Calu3 (cell line): ENCODE measurements at places on chromosomes 11 and 22.
A peak's percentile ranks its signal among the peaks of the same experiment; 100 is the strongest.

GRCh38 chr11:14742849-14743559 lies 99.4 kb downstream of the PDE3B start:
- H3K4me1 ChIP-seq: peaks cover 16% of the 10 kb centered on the region
- no peak for DNase-seq
- no peak overlapping the region for H3K27ac ChIP-seq
- no peaks in the 10 kb centered on the region for H3K27me3 ChIP-seq
- H3K36me3 ChIP-seq: no peaks in the 10 kb centered on the region

- H3K4me1 ChIP-seq: peaks cover 40% of the 10 kb centered on the region
- peaks cover 99% of the 10 kb centered on the region for H3K36me3 ChIP-seq
- DNase-seq: peak; percentile 84
- H3K27me3 ChIP-seq: no peaks in the 10 kb centered on the region
- H3K4me3 ChIP-seq: peak overlapping the region; percentile 83
Measured at GRCh38 chr22:46078241-46079092, 71.9 kb upstream of the PPARA start.

- peaks cover 28% of the 10 kb centered on the region for H3K4me1 ChIP-seq
- no peak for DNase-seq
- H3K27ac ChIP-seq: no peak overlapping the region
- H3K27me3 ChIP-seq: peaks cover 77% of the 10 kb centered on the region
- H3K36me3 ChIP-seq: no peaks in the 10 kb centered on the region
Measured at GRCh38 chr11:57646194-57646798, 3.4 kb downstream of the YPEL4 start.

GRCh38 chr11:65593518-65594414 lies 1.8 kb downstream of the KCNK7 start:
- no peak overlapping the region for H3K4me3 ChIP-seq
- peaks cover 73% of the 10 kb centered on the region for H3K36me3 ChIP-seq
- no peaks in the 10 kb centered on the region for H3K27me3 ChIP-seq
- peak; percentile 48 for DNase-seq
- H3K27ac ChIP-seq: no peak overlapping the region

DNA sequence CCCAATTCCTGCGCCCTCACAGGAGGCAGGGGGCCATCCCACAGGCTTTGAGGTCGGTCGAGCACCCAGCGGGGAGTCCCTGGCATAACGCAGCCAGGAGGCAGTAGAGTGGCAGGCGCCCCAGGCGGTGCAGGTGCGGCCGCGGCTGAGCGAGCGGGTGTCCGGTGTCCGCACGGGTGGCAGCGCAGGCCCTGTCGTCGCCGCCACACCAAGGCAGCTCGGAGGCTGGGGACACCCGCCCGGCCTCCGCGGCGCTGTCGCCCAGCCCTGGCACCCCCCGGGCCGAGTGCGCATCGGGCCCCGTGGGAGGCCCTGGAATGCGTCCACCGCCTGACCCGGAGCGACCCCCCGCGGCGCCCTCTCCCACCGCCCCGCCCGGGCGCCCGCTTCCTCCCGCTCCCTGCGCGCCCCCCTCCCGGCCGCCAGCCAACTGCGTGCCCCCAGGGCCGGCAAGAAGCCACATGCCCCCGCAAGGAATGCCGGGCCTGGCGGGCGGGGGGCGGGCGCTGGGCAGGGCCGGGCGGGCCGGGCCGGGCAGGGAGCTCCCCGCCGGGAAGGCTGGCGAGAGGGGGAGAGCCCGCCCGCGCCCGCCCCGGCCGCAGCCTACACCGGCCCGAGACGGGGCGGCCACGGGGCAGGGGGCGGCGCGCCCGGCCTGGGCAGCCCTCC lies 33.9 kb downstream of the PRDM11 start:
- DNase-seq: peak; percentile 81
- H3K4me1 ChIP-seq: no peaks in the 10 kb centered on the region
- peaks cover 11% of the 10 kb centered on the region for H3K36me3 ChIP-seq
- peak overlapping the region; percentile 50 for H3K27ac ChIP-seq
- H3K27me3 ChIP-seq: no peaks in the 10 kb centered on the region
- H3K4me3 ChIP-seq: peak overlapping the region; percentile 63

DNA sequence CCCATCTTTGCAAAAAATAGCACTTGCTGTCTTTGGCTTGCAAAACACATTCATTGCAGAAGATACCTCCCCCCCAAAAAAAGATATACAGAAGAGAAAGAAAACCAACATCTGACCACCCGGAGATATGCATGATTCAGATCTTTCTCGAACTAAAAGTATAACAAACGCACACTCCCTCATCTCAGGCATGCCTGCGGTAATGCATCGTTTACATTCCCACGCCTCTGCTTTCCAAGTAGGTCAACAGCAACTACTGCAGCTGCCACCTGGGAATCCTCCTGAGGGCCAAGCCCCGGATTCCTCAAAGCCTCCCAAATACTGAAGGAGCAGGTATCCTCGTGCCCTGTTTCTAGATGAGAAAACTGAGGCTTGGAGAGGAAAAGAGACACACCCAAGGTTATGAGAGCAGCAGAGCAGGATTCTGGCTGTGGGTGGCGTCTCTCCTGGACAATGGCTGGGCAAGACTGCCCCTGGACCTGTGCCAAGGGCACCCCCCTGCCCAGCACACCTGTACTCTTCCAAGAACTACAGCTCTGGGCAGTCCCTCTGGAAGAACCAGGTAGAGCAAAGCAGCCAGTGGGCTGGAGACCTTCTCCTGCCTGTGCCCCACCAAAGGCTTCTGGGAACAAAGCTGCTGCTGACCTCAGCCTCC lies 38.1 kb downstream of the NUP50 start:
- H3K27ac ChIP-seq: no peak overlapping the region
- H3K36me3 ChIP-seq: peaks cover 50% of the 10 kb centered on the region
- H3K4me3 ChIP-seq: no peak overlapping the region
- no peak for DNase-seq

GRCh38 chr11:14722496-14722895 lies 78.9 kb downstream of the PDE3B start:
- no peaks in the 10 kb centered on the region for H3K27me3 ChIP-seq
- H3K36me3 ChIP-seq: no peaks in the 10 kb centered on the region
- no peak overlapping the region for H3K27ac ChIP-seq
- no peaks in the 10 kb centered on the region for H3K4me1 ChIP-seq
- H3K4me3 ChIP-seq: no peak overlapping the region

DNA sequence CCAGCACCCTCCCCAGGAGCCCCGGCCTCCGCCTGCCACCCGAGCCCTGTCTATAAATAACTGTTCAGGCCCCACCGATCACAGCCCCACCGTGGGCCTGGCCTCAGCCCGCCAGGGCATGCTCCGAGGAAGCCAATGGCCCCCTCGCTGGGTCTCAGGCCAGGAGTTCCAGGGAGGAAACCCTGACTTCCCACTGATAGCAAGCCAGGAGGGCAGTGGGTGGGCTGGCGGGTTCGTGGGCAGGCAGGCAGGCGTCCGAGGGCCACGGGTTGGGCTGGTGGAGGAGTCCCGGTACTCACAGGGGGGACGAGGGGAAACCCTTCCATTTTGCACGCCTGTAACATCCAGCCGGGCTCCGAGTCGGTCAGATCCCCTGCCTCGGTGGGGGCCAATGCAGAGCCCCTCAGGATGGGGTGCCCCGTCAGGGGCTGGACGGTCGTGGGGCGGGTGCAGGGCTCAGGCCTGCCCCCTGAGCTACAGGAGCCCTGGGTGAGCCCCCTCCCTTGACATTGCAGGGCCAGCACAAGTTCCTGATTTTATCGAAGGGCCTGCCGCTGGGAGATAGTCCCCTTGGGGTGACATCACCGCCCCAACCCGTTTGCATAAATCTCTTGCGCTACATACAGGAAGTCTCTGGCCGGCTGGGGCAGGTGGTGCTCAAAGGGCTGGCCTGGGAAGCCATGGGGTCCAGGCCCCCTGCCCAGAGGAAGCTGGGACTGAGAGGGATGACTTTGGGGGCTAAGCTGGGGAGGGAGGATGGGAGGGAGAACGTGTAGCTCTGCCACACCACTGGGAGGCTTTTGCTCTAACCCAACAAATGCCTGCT lies at the start of gene SPI1:
SPI1 (minus strand) TSS at position 538 of the 826 bp plus-strand sequence; CDS start at position 344, 194 bp downstream.
- H3K4me1 ChIP-seq: no peaks in the 10 kb centered on the region
- H3K36me3 ChIP-seq: no peaks in the 10 kb centered on the region
- H3K27me3 ChIP-seq: peaks cover 10% of the 10 kb centered on the region
- H3K4me3 ChIP-seq: no peak within 1 kb of the TSS

GRCh38 chr11:121091492-121092152 lies 9.4 kb upstream of the TECTA start:
- H3K27me3 ChIP-seq: no peaks in the 10 kb centered on the region
- no peak overlapping the region for H3K4me3 ChIP-seq
- H3K36me3 ChIP-seq: no peaks in the 10 kb centered on the region
- no peak overlapping the region for H3K27ac ChIP-seq

GRCh38 chr11:117855912-117856651 lies 20.4 kb downstream of the FXYD6 start:
- peaks cover 91% of the 10 kb centered on the region for H3K27me3 ChIP-seq
- no peaks in the 10 kb centered on the region for H3K4me1 ChIP-seq
- H3K27ac ChIP-seq: no peak overlapping the region
- H3K36me3 ChIP-seq: no peaks in the 10 kb centered on the region
